ENCODE measurements at places on chromosomes 2 and 18.
A peak's percentile ranks its signal among the peaks of the same experiment; 100 is the strongest.

- DNase-seq: no peak
Observed at GRCh38 chr2:42492691-42493467, 903 bp downstream of the KCNG3 start.

GRCh38 chr2:66428986-66429612, 5.8 kb upstream of the MEIS1 start:
- DNase-seq: peak; percentile 39

DNA sequence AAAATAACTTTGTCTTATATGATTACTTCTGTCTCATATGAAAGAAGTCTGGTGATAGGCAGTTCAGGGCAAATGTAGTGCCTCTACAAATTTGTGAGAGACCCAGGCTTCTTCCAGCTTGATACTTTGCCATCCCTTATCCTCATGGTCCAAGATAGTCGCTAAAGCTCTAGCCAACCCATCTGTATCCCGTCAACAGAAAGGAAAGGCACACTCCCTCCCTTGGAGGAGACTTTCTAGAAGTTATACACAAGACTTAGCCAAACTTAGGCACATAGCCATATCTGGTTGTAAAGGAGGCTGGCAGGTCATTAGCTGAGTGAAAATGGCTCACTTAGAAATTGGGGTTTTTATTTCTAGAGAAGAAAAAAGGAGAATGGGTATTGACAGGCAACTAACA, 14.3 kb upstream of the EHBP1 start:
- no peak for DNase-seq

GRCh38 chr2:41853427-41854191, 194.2 kb upstream of the PKDCC start:
- DNase-seq: peak; percentile 18

DNA sequence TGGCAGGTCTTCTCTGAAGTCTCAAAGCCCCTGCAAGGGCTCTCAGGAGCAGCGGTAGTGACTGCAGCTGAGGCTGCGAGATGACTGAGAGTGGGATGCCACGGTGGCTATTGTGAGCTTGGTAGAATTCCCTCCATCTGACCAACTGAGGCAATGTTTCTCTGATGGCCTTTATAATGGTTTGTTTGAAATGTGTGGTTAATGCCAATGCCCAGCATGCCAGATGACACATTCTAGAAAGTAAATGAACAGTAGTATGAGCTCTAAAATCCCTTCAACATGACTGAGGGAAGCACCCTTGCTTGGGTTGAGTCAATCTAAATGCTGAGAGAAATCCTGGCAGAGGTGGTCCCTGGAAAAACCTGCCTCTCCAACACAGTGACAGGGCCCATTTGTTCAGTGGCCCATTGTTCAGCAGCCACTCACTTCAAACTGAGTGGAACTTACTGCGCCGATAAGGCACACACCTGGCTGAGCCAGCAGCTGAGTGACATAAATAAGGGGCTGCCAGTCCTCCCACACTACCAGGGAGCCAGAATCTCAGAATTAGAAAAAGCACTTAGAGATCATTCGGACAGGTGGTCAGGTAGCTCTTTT, 31.7 kb downstream of the SULT1C2 start:
- DNase-seq: no peak

DNA sequence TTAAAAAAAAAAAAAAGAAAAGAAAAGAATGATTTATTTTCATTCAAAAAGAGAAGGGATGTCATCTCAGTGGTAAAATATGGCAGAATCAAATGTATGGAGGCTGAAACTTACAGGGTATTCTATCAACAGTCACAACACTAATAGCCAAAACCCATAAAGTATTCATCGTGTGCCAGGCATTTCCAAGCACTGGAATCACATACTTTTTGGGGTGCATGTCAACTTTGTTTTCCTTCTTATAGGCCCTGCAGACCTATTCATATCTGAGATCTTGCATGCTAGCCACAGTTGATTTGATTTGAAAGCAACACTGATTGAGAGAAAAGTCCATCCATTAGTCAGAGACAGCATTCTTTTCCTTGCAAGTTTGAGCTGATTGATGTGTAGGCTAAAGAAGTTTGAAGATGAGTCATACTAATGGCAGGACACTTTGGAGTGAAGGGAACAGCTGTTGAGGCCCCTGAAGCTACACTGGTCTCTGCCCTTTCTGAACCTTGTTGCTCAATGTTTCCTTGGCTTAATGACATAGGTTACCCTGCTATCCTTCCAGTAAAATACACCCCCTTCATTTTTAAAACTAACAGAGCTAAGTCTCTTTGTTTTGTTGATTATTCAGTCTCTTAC, 22.0 kb downstream of the KATNAL2 start:
- DNase-seq: no peak

DNA sequence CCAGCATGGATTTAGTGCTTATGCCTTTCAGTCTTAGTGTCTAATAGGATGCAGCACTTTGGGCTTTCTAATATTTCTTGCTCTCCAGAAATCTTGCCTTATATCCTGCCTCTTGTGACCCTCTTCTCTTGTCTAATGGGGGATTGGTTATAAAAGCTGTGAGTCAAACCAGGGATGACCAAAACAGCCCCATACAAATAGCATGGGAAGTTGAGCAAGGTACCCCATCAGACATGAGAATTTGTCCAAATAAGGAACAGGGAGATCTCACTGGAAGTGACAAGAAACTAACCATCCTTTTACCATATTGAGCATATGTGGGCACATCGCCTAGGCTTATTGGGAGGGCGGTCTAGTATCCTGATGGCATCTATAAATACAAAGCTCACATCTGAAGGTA, 78.8 kb upstream of the BZW1 start:
- DNase-seq: no peak

DNA sequence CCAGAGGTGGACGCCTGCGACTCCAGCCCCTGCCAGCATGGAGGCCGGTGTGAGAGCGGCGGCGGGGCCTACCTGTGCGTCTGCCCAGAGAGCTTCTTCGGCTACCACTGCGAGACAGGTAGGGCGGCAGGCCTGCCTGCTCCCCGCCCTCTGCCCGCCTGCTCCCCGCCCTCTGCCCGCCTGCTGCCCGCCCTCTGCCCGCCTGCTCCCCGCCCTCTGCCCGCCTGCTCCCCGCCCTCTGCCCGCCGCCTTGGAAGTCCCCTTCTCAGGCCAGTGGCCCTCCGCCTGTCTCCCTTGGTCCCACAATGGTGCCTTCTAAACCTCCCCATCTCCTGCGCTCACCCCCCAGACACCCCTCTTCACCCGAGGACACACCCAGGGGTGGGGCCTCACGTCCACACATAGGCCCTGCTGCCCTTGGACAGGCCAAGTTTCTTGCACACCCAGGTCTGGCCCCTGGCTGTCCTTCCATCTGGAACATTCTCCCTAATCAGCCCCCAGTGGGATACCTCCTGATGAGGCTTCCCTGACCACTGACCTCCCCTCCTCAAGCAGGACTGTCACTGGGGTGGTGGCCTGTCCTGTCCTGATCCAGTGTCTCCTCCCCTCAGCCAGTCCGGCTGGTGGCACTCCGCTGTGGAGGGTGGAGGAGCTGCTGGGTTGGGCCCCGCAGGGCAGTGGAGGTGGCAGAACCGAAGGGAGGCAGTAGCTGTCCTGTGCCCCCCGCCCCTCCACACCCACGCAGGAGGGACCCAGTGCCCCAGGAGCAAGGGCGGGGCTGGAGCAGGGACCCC, 37.9 kb downstream of the MTERF4 start:
- no peak for DNase-seq

GRCh38 chr2:216773072-216773471, 77.7 kb upstream of the IGFBP5 start:
- no peak for DNase-seq

DNA sequence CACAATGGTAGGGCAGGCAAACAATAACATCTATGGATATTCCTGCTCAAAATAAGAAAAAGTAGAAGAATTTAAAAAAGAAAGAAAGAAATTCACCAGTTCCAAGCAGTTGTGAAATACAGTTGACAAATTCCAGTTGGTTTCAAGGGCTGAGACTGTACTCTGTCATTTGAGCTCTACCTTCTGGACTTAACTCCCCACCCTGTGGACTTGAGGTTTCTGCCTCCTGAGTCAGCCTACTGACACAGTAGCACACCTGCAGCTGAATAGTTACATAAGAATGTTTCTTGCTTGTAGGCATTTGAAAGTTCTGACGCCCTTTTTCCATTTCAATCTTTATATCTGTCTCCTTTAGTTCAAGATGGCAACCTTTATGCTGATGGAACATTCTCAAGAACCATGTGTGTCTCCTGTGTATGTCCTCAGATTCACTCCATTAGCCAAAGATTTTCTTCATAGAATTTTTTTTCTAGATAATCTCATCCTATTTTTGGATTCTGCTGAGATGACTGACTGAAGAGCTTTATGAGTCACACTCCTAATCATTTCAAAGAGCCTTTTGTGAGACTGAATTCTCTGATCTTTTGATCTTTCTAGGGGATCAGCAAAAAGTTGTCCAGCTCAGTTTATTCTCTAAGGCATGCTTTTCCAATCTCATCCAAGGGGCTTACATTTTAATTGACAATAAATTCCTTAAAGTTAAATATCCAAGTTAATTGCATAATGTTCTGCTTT, 19.1 kb downstream of the NETO1 start:
- DNase-seq: no peak

GRCh38 chr18:22705328-22705727, 227.8 kb upstream of the RBBP8 start:
- no peak for DNase-seq

DNA sequence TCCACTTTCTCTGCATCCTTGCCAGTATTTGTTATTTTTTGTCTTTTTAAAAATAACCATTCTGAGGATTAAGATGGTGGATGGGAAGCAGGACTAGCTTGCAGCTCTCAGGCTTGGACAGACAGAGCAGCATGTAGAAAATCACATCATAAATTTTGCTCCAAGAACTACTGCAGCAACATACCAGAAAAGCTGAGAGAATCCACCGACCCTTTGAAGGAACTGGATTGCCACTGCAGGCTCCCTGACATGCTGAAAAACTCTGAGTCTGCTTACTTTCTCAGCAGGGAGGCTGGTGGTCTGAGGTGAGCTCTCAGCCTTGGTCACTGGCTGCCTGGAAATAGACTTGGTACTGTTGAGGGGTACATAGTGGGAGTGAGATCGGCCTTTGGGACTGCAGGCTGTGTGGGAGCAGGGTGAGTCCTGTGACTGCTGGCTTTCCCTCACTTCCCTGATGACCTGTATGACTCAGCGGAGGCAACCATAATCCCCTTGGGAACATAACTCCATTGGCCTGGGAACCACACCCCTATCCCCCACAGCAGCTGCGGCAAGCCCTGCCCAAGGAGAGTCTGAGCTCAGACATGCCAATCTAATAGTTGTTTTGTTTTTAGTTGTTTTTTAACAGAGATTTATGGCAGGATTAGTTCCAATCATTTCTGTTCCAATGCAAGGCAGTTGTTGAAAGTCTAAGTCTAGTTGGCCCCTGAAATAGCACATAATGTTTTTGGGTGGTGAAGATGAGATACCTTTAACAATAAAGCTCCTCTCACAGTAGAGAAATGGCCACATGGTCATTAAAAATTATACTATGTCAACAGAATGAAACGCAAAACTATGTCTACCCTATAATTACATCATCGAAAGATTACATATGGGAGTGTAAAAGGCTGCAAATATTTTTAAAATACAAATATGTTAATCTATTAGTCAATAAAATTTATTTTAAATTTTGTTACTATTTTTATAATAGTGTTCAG, 414.2 kb upstream of the CHAC2 start:
- DNase-seq: no peak

DNA sequence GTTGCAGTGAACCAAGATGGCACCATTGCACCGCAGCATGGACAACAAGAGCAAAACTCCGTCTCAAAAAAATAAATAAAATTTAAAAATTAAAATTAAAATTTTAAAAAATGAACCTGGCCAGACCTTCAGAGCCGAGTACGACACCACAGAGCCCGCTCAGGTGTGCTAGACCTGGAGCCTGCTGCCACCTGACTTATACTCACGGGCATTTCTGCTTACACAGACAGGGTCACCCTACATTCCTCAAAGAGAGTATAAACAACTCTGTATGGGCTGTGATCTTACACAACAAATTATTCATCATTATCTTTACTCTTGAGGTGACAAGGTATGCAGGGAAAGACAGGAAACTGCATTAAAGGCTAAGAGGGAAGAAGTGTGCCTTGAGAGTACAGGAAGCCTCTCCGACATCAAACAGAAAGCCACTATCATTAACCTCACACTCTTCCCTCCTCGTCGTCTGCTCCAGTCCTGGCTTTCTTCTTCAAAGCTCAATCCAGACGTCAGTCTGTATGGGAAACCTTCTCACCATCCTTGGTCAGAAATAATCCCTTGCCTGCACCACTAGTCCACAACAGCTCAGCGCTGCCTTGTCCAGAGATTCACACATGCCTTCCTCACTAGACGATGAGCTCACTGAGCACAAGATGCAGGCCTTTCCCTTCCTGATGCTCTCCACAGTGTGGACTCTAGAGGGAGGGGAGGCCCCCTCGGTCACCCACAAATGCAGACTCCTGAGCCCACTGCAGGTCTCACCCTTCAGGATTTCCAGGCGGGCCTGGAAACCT, 56.2 kb downstream of the UXS1 start:
- no peak for DNase-seq

GRCh38 chr18:36331521-36331971, 34.0 kb downstream of the FHOD3 start:
- DNase-seq: no peak
